Activated naive CD8-positive, alpha-beta T cell treated with anti-CD3 and anti-CD28 coated beads for 36 hours (primary cell): ENCODE measurements at places on chromosomes 12 and 14. TPM values are rescaled to one million over a fixed set of nuclear protein-coding genes. Genes with fewer than 3 reads are reported as not detected.

- DNase-seq = no peak
Measured at GRCh38 chr12:30826276-30826675, 71.5 kb upstream of the CAPRIN2 start.

HNRNPC gene
- total RNA-seq = 1,256 TPM

C12orf50 gene
- total RNA-seq = 0.16 TPM

DNA sequence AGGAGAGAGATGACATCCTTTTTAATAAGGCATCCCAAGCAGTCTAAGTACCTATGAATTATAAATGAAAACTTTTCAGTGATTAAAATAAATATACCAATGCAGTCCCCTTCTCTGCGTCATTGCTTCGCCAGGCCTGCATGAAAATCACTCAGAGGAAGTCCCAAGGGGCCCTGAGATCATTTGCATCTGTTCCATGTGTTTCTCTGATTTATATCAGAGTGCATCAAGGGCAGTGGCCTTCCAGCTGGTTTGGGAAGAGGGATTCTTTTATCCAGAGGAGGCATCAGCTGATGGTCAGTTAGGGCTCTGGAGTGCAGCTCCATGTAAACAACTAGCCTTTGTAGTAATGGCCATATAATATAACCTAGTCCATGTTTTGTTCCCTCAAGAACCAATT, 210.1 kb downstream of the RGS6 start:
- no peak for DNase-seq

DNA sequence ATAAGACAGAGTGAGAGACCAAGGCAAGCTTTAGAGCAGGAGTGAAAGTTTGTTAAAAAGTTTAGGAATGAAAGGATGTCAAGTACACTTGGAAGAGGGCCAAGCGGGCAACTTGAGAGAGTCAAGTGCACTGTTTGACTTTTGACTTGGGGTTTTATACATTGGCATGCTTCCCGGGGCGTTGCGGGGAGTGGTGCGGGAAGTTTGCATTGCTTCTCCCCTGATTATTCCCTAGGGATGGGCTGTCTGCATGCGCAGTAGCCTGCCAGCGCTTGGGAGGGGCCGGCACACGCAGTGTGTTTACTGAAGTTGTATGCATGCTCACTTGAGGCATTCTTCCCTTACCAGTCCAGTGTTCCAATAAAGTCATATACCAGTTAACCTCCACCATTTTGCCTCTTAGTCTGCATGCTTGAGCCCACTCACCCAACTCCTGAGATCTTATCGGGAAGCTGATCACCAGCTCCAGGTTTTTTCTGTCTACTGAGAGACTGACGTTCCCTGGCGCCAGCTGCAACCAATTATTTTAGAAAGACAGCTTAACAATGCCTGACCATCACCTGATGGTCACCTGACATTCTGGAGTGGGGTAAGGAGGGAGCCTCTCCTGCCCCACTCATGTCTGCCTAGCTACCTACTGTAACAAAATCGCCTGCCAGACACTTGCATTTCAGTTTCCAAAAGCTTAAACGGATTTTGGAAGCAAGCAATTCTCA, 53.2 kb downstream of the DACT1 start:
- DNase-seq = no peak

GRCh38 chr12:105915997-105916759, 222.6 kb downstream of the NUAK1 start:
- DNase-seq = no peak

DNA sequence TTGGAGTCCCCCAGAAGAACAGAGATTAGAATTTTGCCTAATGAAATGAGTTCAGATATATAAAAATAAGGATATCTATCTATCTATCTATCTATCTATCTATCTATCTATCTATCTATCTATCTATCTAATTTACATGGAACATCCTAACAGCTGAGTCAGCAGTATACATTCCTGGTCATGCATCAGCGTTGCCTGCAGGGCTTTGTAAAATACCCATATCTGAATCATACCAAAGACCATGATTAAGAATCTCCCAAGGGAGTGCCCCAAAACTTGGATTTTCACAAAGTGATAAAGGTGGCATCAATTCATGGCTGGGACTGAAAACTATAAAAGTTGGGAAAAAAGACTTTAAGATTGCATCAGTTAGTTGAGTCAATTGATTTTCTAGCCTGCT, 32.7 kb upstream of the SYT10 start:
- no peak for DNase-seq

DNA sequence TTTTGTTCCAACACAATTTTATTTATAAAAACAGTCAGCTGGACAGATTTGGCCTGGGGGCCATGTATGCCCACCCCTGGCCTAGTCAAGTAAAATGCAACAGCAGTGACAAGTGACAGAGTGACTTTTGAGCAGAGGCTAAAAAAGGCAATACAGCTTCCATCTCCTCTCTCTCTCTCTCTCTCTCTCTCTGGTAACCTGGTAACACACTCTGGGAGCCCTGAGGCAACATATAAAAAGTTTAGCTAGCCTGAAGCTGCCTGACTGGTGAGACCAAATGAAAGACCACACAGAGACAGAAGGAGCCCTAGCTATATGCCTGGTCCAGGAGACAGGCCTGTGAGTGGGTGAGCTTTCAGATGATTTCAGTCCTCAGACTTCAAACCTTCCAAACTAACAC, 105.4 kb downstream of the DENND5B start:
- DNase-seq = no peak

DNA sequence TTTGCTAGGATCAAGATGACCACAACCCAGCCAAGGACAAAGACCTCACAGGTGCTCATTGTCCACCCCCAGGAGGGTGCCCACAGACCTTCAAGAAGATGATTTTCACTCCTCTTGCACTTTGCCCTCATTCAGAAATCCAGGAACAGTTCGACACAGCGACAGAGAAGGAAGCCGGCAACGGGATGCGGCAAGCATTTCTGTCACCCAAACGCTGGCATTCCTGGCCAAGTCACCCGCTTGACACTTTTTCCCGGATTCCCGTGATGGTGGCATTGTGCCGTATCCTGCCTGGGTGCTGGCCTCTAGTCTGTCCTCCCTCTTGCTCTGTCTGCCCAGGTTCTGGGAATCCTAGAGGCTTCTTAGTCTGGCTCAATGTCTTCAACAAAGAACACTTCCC, 770.4 kb upstream of the ALG10B start:
- DNase-seq = no peak
